D721Med (cell line): ENCODE measurements at places on chromosomes 6 and 20.

DNA sequence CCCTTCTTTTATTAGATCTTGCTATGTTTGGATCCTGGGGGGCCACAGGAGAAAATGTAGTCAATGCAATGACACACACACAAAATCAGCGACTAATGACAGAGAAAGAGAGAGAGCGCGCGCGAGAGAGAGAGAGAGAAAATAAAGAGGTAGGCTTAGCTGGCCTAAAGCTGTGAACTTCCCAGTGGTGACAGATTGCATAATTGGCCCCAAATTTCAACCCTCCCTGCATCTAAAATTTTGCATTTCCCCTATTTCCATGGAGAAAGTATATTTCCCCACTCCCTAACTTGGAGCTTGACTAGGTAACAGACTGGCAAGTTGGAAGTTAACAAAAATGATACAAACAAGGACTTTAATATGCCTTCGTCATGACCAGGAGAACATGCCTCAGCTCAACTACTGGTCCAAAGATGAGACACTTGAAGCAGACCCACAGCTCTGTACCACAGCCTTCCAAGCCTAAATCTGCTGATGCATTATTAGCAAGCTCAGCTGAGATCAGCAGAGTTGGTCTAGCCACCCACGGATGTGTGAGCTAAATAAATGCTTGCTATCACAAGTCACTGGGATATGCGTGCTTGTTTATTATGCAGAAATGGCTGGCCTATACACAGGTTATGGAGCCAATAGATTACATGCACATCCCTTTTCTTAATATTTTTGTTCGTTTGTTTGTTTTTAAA is 118.1 kb upstream of the PRDM1 start:
- no peak for DNase-seq

- DNase-seq, result no peak
Observed at GRCh38 chr6:46244670-46245069, 73.9 kb upstream of the ENPP5 start.

GRCh38 chr6:136517002-136517401 is 33.2 kb downstream of the MAP7 start:
- DNase-seq, result no peak

DNA sequence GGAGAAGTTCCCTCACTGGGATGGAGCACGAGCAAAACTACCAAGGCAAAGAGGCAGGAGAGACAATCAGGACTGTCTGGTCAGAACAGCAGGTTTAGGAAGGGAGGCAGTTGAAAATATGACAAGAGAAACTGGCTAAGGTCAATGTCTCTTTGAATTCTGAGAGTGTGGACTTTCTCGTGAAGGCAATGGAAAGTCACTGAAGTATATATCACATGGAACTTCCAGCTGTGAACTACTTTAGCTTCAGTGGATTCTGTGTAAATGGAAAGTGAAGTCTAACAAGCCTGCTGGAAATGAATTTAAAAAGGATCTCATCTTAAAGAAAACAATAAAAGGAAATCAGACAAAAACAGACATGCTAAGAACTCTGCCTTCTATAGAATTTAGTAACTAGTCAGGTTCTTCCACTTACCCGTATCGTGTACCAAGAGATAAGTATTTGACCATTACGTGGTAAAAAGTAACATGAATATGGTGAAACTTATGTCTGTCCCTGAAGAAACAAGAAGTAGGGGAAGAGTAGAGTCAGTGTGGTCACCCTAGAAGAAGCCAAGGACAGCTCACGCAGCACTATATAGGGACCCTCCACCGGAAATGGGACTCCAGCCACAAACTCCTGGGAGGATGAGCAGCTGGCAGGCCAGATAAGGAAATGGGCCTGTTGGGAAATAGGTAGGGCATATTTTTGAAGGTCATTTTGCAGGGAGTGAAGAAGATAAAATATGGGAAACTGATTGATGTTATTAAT is 123.4 kb downstream of the MAP7 start:
- DNase-seq, result no peak

GRCh38 chr6:138054982-138055381 is 52.2 kb downstream of the PERP start:
- DNase-seq, result no peak

GRCh38 chr6:143432588-143432987 is 17.9 kb downstream of the ADAT2 start:
- no peak for DNase-seq

GRCh38 chr6:119609865-119610264 is 260.3 kb upstream of the MAN1A1 start:
- no peak for DNase-seq

GRCh38 chr6:165872811-165873210 is 209.8 kb upstream of the PDE10A start:
- DNase-seq, result no peak

DNA sequence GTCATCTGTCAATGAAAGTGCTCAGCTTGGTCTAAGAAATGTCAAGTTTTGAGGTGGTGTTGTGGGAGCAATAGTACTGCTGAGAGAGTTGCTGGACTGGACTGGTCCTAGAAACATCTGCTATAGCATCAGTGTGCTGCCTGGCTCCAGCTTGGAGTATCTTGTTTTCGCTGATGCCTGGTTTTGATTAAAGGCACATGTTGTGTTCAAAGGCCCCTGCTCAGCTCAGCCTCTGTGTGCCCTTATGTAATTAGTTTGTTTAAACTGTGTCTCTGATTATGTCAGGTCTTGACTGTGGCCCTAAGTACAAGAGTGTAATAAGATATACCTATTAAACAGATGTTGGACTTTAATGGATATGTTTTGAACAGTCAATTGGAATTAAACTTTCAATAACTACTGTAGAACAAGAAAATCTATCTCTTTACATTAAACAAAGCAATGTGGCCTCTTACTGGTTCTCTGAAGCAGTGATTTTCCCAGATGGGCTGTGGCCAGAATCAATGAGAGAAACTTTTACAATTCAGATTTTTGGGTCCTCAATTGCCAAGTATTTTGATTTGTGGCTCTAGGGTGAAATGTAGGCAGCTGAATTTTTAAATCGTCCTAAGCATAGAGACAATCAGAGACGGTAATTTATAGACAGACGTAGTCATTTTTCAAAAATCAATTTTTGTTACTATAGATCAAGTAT is 668.2 kb downstream of the DHX35 start:
- DNase-seq, result no peak

DNA sequence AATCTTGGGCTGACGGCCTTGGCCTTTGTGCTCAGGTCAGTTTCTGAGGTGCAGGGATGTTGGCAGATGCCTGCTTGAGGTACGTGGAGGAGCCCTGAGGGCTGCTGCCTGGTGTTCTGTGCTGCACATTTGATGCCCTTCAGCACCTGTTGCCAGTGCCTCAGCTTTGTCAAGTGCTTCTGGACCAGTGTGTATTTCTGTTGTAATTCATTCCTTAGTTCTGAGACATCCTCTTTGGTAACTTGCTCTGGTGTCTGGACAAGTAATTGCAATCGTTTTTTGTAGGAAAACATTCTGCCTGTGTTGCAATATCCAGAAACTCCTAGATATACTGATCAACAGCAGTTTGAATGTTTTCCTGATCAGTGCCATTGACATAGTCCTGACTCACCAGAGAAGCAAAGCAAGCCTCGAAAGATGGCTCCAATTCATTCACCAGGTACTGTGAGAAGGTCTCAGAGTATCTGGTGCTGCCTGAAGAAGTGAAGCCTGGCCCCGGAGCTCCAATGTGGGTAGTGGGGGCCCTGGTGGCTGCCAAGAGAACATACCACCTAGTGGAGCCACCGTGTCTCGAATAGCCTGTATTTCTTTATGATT is 26.7 kb downstream of the ZNF337 start:
- DNase-seq, result no peak

GRCh38 chr6:135145063-135145800 is 35.9 kb upstream of the MYB start:
- DNase-seq, result no peak

- DNase-seq, result no peak
Observed at GRCh38 chr6:89951574-89952104, 57.4 kb downstream of the GJA10 start.

DNA sequence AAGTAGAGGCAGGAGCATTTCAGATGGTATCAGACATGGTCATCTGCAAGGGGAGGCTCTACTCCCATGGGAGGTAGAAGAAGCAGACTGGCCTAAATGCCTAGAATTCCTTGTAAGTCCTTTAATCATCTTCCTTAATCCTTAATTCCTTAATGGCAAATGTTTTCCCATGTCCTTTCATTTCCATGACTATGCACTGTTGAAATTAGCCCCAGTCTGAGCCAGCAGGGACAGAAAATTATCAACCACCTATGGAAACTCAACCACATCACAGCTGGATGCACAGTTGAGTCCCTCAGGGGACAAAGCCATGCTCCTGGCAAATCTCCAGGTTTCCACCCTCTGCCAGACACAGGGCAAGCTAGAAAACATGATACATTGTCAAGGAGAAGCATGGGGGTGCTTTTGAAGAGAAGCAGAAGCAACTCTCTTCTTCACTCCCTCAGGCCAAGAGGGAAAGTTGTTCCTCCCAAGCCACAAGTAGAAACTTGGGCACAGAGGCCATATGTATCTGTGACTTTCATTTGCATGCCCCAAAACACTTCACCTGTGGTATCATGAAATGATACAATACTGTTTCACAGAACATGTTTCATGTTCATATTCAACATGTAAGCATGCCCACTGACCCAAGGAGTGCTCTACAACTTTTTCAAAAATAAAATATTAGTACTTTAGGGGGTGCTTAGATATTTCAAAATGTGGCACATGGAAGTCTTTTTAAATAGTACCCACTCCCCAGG is 683.6 kb downstream of the KIF16B start:
- DNase-seq, result no peak

DNA sequence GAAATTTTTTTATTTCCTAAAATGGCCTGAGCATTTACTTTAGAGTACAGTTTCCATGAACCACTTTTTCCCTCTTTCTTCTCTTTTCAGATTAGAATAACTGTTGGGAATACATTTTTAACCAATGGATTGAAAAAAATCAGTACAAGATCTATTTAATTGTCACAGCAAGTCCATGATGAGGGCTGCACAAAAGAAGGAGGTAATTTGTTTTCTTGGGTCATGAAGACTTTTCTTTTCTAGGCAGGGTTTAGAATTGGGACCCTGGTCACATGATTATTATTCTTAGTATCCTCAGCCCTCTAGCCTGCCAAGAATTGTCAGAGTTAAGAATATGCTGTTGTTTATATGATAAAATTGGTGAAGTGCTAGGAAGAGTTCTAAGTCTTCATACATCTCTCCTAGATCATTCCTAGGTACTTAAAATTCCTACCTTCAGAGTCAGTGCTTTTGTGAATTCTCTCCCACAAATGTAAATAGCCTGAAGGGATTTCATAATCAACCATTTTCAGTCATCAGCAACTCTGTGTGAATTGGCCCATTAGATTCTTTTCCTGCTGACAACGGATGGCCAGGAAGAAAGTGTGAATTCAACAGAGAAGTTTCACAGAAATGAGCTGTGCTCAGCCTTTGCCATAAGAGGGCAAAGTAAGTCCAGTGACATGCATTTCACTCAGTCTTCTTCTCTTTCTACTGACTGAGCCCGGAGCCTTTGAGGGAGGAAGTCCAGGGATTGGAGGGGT is 32.4 kb upstream of the TPBG start:
- no peak for DNase-seq

GRCh38 chr20:63552481-63553249 is 1.3 kb upstream of the FNDC11 start:
- DNase-seq, result no peak

DNA sequence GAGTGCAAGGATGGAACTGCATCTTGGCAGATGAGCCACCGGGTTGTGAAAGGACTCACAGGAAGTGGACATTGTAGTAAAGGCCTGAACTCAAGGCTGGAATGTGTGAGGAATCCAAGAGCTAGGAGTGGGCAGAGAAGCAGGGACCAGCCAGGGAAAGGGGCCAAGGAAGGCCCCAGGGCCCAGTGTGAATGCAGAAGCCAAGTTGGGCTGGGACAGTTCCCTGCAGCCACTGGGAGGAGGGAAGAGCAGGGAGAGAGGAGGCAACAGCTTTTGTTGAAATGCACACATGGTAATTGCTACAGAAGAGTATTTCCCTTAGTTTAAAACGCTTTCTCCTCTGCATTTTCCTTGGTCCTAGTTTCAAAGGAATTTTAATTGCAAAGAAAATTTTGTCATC is 34.6 kb downstream of the CDH22 start:
- no peak for DNase-seq

GRCh38 chr6:128412680-128413079 is 107.7 kb downstream of the PTPRK start:
- no peak for DNase-seq

DNA sequence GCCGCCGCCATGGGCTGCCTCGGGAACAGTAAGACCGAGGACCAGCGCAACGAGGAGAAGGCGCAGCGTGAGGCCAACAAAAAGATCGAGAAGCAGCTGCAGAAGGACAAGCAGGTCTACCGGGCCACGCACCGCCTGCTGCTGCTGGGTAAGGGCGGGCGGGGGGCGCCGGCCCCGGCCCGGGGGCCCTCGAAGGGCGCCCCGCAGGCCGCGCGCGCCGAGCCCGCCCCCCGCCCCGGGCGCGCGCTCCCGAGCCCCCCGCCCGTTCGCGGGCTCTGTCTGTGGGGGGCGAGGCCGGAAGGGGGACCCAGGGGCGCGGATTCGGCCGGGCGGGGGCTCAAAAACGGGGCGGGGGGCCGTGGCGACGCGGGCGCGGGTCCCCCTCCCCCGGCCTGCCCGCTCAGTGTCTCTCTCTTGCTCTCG is 39.2 kb downstream of the GNAS start:
- DNase-seq, result no peak

- DNase-seq, result no peak
Observed at GRCh38 chr6:125503181-125503580, 201.4 kb upstream of the HDDC2 start.

DNA sequence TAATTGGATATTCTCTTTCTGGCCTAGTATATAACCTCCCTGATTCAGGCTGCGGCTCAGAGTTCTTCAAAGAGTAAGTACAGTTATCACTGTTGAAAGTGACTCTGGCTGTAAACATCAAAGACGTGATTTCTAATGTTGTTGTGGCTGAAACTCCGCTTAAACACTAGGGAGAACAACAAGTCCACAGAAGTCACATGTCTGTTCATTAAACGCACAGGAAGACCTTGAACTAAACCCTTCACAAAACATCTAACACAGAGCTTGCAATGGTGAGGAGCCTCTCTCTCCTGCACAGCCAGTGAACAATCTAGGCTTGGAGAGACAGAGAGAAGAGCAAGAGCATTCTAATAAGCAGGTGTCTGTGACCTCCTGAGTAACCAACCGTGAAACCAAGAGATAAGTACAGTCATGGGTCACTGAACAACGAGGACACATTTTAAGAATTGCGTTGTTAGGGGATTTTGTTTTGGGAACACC is 249.3 kb downstream of the PRKN start:
- no peak for DNase-seq

DNA sequence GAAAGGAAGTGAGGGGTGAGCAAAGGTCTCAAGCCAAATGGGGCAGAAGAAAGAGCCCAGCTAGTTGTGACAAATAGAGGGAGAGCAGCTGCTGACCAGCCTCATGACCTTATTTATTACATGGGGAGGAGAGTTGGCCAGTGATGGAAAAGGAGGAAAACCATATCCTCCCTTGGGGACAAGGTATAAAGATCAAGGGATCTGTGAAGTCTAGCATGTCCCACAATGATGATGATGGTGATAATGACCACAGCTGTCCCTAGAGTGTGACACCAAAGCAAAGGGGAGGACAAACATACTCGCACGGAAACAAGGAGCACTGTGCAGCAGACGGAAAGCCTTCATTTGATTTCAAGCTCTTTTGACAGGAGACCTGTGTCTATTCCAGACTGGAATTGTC is 190.4 kb upstream of the MCHR2 start:
- DNase-seq, result no peak
